Large intestine (tissue), 12 donors: ENCODE measurements at places on chromosomes 16 and 17. TPM values are rescaled to one million over a fixed set of nuclear protein-coding genes. Genes with fewer than 3 reads are reported as not detected.

The POLR3E gene
- polyA plus RNA-seq = 54.8 TPM

The PDF gene
- polyA plus RNA-seq = 11.9 TPM

The SLX1B gene
- polyA plus RNA-seq = 61.3 TPM

- DNase-seq = no peak
Observed at GRCh38 chr16:51236583-51236982, 85.5 kb upstream of the SALL1 start.

DNA sequence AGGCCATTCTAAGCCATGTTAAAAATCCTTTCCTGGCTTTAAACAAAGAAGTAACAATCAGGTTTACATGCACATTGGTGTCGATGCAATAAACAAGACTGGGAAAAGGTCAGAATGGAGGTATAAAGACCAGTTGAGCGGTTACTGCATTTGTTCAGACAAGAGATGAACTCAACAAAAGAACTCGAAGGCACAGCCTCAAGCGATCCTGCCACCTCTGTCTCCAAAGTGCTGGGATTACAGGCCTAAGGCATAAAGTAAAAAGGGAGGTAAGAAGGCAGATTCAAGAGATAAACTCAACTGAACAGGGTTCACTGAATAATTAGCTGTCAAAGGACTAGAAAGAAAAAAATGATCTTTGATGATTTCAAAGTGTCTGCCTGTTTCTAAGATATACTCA, 39.4 kb downstream of the USP32 start:
- DNase-seq = no peak

GRCh38 chr17:50836826-50837225, 1.4 kb downstream of the WFIKKN2 start:
- no peak for DNase-seq

GRCh38 chr17:57908278-57908677, 46.9 kb downstream of the CUEDC1 start:
- DNase-seq = no peak

DNA sequence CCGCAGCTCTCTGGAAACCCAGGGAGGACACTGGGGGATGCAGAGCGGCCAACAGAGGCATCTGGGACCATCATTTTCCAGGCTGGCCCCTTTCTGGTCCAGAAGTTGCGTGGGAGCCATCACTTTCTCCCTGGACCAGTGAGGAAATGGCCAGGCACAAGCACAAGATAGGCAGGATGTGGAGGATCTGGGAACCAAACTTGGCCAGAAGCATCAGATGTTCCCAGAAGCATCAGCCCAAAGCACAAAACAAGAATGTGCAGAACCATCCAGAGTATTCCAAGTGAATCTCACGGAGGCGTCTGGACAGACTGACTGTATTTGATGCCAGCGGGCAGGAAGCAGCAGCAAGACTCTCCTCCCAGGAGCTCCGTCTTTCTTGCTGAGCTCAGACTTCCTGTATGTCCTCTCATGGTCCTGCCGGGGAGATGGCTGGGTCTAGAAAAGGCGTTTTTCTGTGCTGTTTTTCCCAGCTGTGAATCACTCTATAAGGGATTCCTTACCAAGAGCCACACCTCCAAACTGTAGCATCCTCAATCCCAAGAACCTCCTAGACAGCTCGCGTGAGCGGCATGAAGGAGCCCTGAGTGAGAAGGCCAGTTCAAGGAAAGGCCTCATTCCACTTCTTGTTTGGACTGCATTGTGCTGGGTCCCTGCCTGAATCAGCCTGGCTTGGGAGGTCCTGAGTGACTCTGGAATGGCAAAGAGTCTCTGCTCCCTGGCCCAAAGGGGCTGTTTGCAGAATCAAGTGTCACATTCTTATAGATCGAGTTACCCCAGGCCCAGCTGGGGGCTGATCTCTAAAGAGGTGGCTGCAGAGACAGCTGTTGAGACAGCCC, 49.5 kb upstream of the MTSS2 start:
- DNase-seq = no peak

- no peak for DNase-seq
Observed at GRCh38 chr16:12523002-12523401, 280.7 kb downstream of the CPPED1 start.

GRCh38 chr16:81481207-81481821, 36.7 kb downstream of the CMIP start:
- peak; percentile 65 for DNase-seq

- no peak for DNase-seq
Observed at GRCh38 chr16:87698676-87699199, 67.0 kb downstream of the KLHDC4 start.

GRCh38 chr16:84618581-84619460, 943 bp upstream of the COTL1 start:
- no peak for DNase-seq

GRCh38 chr17:47981462-47981861, 10.5 kb downstream of the CDK5RAP3 start:
- DNase-seq = no peak
